ENCODE measurements at places on chromosomes 2 and 18.

GRCh38 chr2:126699018-126699417 lies 43.1 kb downstream of the GYPC start:
- DNase-seq = no peak

- DNase-seq = no peak
These were observed 39.4 kb downstream of the HADHB start for GRCh38 chr2:26284132-26284531.

GRCh38 chr2:112242384-112242783 lies 12.5 kb downstream of the ZC3H8 start:
- no peak for DNase-seq

GRCh38 chr2:234964631-234965461 lies 13.0 kb downstream of the SH3BP4 start:
- DNase-seq = no peak

GRCh38 chr2:64941143-64941542 lies 48.1 kb upstream of the SLC1A4 start:
- no peak for DNase-seq
